ENCODE measurements at places on chromosomes 12 and 14.

DNA sequence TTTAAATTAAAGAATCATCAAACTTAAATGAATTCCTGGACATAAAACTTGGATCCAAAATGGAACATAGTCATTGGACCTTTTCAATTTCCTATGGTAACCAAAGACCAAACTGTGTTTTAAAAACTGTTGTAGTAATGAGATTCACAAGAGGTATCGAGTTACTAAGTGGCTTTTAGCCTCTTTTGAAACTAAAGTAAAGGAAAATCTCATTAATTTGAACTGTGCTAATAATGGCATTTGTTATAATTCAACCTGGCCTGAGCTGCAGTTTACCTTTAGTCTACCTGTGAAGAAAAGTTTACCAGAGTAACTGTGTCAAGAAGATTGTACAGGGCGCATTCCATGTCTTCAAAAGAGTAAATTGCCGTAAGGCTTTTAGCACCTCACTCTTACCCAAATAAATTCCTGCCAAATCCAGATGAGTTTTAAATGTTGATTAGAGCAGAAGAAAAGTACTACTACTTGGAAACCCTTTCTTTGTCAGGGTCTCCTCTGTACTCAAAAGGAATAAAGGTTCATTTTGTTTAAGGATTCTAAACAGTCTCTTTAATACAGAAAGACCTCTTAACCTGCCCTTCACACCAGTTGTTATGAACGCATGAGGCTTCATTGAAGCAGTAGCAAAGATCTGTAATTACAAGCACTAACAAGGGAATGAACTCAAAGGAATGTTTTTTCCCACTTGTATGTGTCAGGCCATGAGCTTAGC is 17.1 kb upstream of the MED13L start:
- DNase-seq, result no peak

GRCh38 chr14:68285421-68286179 is 466.0 kb downstream of the RAD51B start:
- peak; percentile 25 for DNase-seq

GRCh38 chr14:21255385-21256101 is 13.7 kb downstream of the HNRNPC start:
- DNase-seq, result no peak

GRCh38 chr12:92779902-92780301 is 77.1 kb downstream of the PLEKHG7 start:
- no peak for DNase-seq

GRCh38 chr14:40601063-40601462 is 1005.6 kb upstream of the LRFN5 start:
- no peak for DNase-seq

DNA sequence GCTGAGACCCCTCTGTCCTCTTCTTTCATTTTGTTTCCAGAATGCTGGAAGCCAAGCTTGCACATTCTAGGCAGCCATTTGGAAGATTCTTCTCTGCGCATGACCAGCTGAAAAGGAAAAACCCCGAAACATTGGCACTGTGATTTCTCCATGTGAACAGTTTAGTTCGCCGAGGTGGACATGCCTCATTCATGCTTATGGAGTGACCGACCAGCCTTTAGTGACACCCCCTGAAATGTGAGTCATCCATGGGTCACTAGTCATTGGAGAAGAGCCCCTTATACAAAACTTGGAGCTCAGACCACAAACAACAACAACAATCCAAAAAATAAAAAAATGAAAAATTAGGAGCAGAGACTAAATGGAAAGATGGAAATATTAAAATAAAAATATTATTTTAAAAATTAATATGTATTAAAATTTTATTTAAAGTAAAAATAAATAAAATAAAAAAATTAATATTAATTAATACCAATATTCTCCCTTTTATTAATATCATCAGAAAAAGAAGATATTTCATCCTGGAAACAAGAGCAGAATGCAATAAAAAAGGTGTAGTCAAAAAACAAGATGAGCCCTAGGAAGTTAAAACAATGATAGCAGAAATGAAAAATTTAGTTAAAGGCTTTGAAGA is 9.5 kb upstream of the KRT7 start:
- DNase-seq, result no peak

- no peak for DNase-seq
These were observed 55.7 kb downstream of the WDR20 start for GRCh38 chr14:102195446-102195845.

DNA sequence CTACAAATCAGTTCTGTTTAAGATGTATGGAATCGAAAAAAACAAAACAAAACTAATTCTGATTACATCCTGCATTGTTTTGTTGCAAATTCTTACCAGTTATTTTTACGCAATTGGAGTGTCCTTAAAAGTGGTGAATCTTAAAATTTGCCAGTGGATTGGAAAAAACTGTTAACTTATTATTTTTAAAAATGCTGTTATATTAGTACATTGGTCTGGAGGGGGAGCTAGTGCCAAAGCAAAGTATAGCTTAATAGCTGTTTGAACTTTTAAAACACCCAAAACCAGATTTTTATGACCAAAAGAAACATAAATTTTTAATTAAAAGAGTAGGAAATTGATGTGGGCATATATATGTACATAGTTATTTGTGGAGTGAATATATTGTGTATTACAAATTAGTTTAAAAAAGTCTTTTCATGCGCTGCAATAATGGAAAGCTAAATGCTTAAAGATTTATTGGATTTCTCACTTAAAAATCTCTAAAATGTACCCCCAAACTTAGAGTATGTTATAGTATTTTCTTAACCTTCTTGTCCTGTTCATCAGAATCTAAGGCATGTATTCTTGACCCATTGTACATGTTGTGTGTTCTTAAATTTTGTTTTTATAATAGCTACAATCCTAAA is 2.5 kb downstream of the FUT8 start:
- DNase-seq, result no peak

DNA sequence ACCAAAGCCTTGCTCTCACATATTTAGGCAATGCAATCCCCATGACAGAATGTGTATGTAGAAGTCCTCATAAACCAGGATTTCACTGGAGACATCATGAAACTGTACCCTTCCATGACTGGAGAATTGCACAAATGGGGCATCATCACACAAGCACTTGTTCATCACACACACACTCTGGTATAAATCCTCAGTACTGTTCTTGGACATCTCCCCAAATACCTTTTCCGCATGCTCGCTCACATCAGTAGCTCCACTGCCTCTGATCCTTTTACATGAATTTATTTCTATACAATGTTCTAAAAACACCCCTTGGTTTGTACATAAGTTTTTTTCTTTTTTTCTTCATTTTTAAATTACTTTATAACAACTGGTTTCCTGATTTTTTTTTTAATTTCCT is 3.3 kb upstream of the ING4 start:
- no peak for DNase-seq

- DNase-seq, result no peak
These were observed 518.1 kb downstream of the TRHDE start for GRCh38 chr12:72790273-72790672.

- DNase-seq, result no peak
These were observed 31.0 kb upstream of the PTGR2 start for GRCh38 chr14:73820631-73821030.

DNA sequence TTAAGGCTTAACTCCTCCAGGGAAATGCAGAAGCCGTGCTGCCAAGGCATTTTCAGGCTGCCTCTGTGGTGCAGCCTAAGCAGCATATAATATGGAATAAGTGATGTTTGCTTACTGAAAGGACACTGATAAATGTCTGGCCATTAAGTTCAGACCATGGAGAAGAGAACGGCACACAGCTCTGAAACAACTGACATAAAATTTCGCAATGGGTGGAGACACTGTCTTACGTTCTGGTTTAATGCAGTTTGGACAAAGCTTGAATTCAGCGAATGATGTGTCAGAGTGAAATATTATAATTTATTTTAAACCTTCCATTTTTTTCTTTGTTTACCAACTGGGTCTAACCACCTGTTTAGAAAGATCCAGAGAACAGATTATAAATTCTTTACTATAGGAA is 27.2 kb upstream of the NRXN3 start:
- no peak for DNase-seq
